Activated naive CD4-positive, alpha-beta T cell (primary cell): ENCODE measurements at places on chromosomes 6 and 20.
A peak's percentile ranks its signal among the peaks of the same experiment; 100 is the strongest.

GRCh38 chr6:110214338-110214737 is 34.1 kb downstream of the CDC40 start:
- no peak for DNase-seq

- DNase-seq, result no peak
Measured at GRCh38 chr6:35747877-35748276, 11.0 kb downstream of the ARMC12 start.

- no peak for DNase-seq
Measured at GRCh38 chr6:143589162-143589561, 77.6 kb upstream of the FUCA2 start.

GRCh38 chr6:2624177-2624576 is 126.5 kb downstream of the MYLK4 start:
- DNase-seq, result no peak

DNA sequence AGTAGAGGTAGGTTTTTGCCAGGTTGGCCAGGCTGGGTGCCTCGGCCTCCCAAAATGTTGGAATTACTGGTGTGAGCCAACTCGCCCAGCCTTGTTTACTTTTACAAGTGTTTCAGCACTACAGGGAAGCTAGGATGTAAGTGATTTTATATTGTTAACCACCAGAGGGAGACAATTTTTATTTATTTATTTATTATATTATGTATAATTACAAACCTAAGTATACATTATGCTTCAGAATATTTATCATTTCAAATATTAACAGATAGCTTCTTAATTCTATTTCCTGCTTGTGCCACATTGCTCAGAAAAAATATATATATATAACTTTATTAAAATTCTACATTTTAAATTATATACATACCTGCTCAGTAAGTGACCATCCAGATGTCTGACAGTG is 9.8 kb downstream of the MMUT start:
- no peak for DNase-seq

DNA sequence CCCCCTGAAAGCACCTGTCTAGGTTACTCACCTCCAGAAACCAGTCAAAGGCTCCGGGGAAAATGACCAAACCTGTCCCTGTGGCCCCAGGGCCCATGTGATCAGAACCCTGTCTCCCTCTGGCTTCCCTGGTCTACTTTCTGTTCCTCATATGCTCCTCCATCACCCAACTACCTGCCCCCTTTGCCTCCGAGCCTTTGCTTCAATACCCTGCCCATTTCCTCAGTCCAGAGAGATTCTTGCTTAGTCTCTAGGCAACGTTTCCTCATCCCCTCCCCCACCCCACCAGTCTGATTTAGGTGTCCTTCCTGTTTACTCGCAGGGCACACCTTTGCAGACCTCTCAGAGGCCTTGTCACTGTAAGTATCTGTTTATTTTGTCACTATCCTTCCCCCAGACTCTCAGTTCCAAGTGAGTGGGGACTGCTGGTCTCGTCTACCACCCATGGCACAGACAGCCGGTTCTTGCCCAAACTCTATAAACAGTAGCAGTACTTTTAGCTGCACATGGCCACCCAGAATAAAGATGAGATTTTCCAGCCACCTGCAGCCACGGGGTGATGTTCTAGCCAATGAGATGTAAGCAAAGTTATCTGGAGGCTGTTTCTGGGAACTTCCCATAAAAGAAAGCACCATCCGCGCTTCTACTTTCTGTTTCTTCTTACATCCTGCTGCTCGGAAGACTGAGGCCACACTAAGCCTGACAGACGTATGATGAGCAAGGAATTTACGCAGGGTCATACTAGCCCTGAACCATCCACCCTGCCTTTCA is 13.3 kb downstream of the ELOVL5 start:
- DNase-seq, result peak; percentile 49

- no peak for DNase-seq
Measured at GRCh38 chr20:21237956-21238799, 65.0 kb upstream of the XRN2 start.

DNA sequence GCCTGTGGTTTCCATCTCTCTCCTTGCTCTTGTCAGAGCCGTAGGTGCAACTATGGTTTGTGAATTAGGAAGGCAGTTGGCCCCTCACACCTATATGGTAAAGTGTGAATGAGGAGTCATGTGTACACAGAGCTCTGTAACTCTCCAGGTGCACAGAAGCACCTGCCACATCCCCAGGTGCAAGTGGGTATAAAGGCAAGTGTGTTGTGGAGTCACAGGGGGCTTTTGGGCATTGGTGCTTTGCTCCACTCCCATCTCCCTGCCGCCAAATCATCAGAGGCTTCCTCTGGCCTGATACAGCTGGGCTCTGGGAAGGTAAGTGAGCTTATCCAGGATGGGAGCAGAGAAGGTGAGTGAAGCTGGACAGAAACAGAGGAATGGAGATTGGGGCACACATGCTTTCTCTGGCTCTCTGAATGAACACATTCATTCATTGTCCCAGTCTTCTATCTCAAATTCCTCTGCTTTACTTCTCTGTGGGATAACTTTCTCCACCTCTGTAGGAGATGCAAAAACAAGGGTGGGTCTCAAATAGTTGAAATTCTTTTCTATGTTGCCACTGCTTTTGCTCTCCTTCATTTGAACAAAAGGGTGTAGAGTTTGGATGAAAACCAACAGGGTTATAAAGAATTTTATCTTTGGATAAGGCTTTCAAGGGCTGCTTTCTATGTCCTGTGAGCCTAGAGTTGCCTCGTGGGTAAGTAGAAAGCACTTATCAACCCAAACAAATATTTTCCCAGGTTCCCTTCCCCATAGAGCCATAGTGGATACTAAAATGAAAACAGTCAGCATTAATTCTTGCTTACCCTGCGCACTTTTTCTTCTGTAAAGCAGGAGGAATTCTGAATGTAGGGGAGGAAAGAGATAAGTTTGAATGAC is 45.0 kb upstream of the RIPOR2 start:
- DNase-seq, result no peak

- DNase-seq, result no peak
Measured at GRCh38 chr20:48191200-48191599, 405.9 kb upstream of the SULF2 start.

GRCh38 chr6:29847871-29848630 is 20.4 kb downstream of the HLA-G start:
- DNase-seq, result peak; percentile 78

- DNase-seq, result no peak
Measured at GRCh38 chr6:113209315-113209714, 647.8 kb upstream of the MARCKS start.

DNA sequence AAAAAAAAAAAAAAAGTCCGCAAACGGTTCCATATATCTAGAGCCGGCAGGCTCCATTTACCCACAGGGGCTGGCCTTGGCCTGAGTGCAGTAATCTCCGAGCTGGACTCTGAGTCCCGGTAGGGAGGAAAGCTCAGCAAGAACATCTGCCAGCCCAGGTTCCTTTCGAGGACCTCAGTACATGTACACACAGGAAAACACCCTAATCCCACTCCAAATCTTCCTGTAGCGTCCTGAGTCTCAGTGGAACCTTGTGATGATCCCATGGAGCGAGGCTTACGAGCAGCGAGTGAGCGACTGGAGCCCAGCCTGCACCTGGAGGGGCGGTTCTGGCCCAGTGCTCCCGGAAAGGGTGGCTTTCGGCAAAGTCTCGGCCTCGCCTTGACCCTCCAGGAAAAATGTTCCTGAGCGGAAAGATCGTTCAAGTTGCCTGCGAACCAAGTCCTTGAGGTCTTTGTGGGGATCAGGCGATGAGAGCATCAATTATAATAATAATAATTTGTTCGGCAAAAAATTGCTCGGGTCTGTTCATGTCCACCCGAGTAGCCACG is 32.1 kb downstream of the PRSS16 start:
- no peak for DNase-seq

- DNase-seq, result no peak
Measured at GRCh38 chr6:3509336-3509735, 52.5 kb upstream of the SLC22A23 start.

DNA sequence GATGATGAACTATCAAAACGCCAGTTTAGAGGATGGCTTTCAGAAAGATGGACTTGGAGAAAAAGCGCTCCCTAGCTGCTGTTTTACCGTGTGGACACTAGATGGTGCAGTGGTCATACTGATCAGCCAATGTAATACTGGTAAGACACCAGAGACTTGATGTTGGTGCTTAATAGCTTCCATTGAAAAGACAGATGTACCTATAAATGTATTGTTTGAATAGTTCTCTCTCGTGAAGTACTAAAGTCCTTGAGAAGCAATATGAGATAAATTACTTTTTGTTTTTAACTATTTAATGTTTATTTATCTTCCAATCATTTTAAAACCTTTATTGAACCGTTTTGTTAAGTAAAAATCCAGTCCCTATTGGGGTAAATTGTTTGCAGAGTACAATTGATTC is 63.9 kb upstream of the FUCA2 start:
- DNase-seq, result no peak

GRCh38 chr20:63367446-63368055 is 6.4 kb upstream of the CHRNA4 start:
- no peak for DNase-seq

- peak; percentile 74 for DNase-seq
Measured at GRCh38 chr20:62301773-62302340, 940 bp upstream of the ADRM1 start.

DNA sequence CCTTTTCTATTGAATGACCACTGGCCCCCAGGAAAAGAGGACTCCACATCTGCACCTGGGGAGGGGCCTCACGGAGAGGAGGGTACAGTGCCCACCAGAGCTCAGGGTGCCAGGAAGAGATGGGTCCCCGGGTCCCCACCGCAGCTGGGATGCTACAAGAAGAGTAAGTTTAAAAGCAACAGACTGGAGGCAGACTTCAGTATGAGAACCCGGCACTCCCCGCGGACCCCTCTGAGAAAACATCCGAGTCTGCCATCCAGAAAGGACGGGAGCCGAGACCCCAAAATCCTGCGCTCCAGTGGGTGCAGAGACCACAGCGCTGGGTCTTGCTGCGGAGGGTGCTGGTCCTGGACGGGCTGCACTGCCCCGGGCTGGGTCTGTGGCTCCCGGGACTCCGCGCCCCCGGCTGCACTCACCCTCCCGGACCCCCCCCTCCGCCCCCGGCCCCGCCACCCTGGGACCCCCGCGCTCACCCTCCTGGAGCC is 350 bp downstream of the HELZ2 start:
- DNase-seq, result no peak

GRCh38 chr6:143803769-143804568 is 39.2 kb upstream of the LTV1 start:
- no peak for DNase-seq

- no peak for DNase-seq
Measured at GRCh38 chr20:31837896-31838397, 7.5 kb downstream of the FOXS1 start.

GRCh38 chr6:330948-331347 is 38.7 kb downstream of the DUSP22 start:
- DNase-seq, result no peak

GRCh38 chr20:34388000-34388399 is 24.9 kb downstream of the ITCH start:
- DNase-seq, result no peak

GRCh38 chr6:80227545-80228105 is 121.2 kb downstream of the BCKDHB start:
- DNase-seq, result no peak

DNA sequence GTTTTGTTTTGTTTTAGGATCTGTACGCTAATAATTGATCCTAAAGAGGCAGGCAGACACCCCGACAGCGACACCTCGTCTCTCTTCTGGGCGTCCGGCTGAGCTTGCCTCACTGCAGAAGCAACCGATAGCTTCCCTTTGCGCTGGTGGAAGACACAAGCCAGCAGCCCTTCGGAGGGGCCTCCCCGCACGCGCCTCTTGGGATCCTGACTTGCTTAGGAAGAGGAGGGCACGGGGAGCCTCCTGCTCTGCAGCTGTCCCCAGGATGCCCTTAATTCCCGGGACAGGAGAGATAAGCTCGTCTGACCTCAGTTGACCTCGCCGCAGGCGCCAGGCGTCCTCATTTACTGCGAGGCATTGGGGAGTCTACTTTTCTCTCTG is 94.0 kb downstream of the CD83 start:
- DNase-seq, result peak; percentile 49

- DNase-seq, result no peak
Measured at GRCh38 chr20:24842918-24843715, 106.0 kb upstream of the CST7 start.

- no peak for DNase-seq
Measured at GRCh38 chr6:46444772-46445454, 46.3 kb downstream of the RCAN2 start.

- peak; percentile 3 for DNase-seq
Measured at GRCh38 chr6:6856538-6857523, 250.9 kb upstream of the RREB1 start.

- no peak for DNase-seq
Measured at GRCh38 chr6:38105066-38105465, 285.5 kb downstream of the ZFAND3 start.
